ENCODE measurements at places on chromosomes 16 and 17.

- DNase-seq = no peak
Observed at GRCh38 chr17:36592316-36592715, 637 bp downstream of the DHRS11 start.

GRCh38 chr17:79792984-79793923 is 3.6 kb downstream of the CBX8 start:
- no peak for DNase-seq

DNA sequence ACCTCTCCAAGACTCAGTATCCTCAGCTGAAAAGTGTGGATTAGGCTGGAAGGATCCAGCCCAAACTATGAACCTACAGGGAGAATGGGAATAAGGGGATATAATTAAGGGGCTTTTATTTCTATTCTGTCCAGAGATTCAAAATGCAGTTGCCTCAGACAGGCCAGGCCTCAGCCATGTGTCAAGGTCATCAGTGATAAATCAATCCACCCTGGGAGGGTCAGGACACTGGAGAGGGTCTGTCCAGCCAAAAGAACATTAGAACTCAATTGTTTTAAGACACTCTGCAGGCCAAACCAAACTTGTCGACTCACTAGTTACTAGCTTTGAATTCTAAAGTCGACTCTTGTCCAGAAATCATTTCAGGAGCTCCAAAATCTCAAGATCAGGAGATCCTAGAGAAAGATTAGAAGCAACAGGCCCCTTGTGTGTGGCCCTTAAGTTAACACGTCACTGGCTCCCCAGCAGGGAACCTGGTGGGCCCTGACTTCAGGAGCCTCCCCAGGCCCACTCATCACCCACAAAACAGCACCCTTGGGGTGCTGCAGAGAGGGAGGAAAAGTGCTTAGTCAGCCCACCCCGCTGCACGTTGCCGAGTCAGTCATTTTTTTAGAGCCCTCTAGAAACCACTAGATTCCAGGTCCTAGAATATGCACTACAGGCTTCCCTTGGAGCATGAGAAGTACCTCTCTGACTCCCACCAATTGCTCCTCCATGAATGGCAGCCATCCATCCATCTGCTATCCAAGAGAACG is 156.8 kb downstream of the XYLT1 start:
- DNase-seq = no peak

DNA sequence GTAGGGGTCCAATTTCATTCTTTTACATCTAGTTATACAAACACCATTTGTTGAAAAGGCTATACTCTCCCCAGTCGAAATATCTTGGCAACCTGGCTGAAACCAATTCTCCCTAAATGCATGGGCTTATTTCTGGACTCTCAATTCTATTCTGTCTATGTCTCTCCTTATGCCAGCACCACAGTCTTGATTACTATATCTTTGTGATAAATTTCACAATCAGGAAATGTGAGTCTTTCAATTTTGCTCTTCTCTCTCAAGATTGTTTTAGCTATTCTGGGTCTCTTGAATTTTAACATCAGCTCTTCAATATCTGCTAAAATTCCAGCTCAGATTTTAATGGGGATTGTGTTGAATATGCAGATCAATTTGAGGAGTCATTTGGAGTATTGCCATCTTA is 5.9 kb upstream of the TRIM25 start:
- DNase-seq = no peak

Measured in common myeloid progenitor, CD34-positive (primary cell).